ENCODE measurements at places on chromosomes 5 and 9.

- DNase-seq, result no peak
Observed at GRCh38 chr5:172090976-172091547, 84.6 kb upstream of the FBXW11 start.

GRCh38 chr5:130099008-130099407 lies 194.7 kb downstream of the CHSY3 start:
- no peak for DNase-seq

GRCh38 chr9:37329576-37329975 lies 92.9 kb upstream of the GRHPR start:
- DNase-seq, result no peak

GRCh38 chr5:82163452-82164175 lies 114.5 kb downstream of the RPS23 start:
- DNase-seq, result no peak

DNA sequence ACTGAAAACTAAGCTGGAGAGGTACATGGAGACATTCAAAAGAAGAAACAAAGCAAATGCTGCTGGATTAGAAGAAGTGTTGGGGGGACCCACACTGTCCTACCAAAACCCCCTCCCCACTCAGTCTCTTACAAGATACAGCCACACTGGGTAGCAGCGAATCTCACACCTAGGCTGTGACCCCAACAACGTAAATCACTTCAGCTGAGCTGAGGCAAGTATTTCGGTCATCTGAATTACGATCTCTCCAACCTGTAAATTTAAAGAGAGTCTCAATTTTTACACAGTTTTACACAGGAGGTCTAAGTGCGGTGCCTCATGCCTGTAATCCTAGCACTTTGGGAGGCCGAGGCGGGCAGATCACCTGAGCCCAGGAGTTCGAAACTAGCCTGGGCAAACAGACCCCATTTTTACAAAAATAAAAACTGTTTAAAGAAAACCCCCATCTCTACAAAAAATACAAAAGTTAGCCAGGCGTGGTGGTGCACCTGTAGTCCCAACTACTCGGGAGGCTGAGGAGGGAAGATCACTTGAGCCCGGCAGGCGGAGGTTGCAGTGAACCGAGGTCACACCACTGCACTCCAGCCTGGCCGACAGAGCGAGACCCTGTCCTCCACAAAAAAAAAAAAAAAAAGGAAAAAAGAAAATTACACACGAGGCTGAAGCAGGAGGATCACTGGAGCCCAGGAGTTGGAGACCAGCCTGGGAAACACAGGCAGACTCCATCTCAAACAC lies 3.4 kb downstream of the CAMSAP1 start:
- DNase-seq, result no peak

- peak; percentile 48 for DNase-seq
Observed at GRCh38 chr5:154461531-154461930, 15.7 kb downstream of the SAP30L start.

- DNase-seq, result no peak
Observed at GRCh38 chr9:124440786-124441185, 9.5 kb upstream of the ADGRD2 start.

- no peak for DNase-seq
Observed at GRCh38 chr9:13436591-13436990, 157.1 kb upstream of the MPDZ start.

DNA sequence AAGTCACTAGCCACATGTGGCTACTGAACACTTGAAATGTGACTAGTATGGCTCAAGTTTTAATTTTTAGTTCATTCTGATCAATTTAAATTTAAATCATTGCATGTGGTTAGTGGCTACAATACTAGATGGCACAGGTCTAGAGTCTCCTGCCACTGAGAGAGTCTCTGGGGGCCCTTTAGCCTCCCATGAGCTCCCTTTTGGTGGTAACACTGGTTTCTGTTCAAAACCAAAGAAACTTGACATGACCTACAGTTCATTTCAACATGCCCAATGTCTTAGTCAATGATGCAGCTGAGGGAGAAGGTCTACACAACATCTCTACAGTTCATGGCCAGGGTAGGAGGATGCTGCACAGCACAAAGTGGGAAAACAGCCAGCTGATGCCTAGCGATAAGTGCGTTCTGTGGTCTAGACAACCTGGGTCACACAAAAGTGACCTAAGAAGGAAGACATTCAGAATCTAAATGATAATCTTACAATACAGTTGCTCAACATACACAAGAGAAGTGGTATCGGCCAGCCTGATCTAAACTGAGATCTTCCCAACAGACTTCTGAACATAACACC lies 121.0 kb downstream of the AUH start:
- DNase-seq, result no peak

- no peak for DNase-seq
Observed at GRCh38 chr9:20651939-20652338, 29.6 kb upstream of the MLLT3 start.

DNA sequence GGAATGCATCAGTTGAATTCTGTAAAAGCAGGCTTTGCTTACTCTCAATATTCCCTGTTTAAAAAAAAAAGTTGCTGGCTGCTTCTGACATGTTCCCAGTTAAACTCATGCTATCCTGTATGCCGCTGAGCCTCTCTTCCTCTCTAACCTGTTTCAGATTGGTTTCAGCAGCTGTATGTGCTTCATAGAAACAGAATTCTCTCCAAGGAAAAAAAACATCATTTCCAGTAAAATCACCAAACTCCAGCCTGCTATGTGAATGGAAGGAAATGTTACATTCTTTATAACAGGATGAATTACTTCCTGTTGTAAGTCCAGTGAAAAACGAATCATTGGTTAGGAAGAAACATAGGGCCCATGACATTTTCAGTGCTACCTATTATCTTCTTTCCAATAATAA lies 25.7 kb upstream of the KCNV2 start:
- DNase-seq, result no peak

- no peak for DNase-seq
Observed at GRCh38 chr5:54628050-54628449, 110.5 kb downstream of the SNX18 start.
